ENCODE measurements at places on chromosomes 12 and 14.
A peak's percentile ranks its signal among the peaks of the same experiment; 100 is the strongest.

DNA sequence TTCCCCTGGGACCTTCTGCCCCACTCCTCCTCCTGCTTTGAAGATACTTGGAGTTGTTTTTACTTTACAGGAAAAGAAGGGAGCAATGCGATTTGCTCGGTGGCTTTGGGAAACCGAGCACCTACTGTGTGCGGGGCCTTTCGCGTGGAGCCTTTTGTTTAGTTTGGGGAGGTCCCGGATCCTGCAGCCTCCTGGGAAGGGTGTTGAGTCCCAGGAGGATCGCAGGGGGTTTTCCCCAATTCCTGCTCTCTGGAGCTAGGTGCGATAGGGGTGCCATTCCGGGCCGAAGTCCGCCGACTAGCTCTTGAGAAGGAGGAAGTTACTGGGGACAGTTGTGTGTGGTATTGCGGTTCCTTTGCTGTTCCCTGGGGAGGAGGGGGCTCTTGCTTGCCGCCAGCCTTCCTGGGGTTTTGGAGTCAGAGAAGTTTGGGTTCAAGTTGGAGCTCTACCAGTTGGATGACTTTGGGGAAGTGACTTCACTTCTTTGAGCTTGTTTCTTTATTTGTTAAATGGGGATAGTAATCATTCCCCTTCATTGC, 1.1 kb downstream of the BRI3BP start:
- no peak for DNase-seq

GRCh38 chr14:103428723-103429556, 43.7 kb downstream of the MARK3 start:
- DNase-seq: no peak

DNA sequence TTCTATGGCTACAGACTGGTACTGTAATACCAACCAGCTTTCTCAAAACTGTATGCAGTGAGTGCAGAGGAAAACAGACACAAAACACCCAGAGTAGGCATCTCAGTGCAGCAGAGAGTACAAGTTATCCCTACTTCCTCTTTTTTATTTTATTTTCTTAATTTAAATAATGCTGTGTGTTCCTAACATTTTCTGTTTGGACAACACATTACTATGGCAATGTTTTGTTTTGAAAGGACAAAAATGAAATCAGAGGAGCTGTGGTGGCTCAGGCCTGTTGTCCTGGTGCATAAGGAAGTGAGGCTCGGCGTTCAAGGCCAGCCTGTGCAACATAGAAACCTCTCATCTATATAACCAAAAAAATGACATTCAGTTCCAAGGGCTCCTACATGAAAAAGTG, 33.7 kb upstream of the SELPLG start:
- no peak for DNase-seq

- DNase-seq: no peak
These were observed 573 bp downstream of the CKB start for GRCh38 chr14:103521951-103522563.

DNA sequence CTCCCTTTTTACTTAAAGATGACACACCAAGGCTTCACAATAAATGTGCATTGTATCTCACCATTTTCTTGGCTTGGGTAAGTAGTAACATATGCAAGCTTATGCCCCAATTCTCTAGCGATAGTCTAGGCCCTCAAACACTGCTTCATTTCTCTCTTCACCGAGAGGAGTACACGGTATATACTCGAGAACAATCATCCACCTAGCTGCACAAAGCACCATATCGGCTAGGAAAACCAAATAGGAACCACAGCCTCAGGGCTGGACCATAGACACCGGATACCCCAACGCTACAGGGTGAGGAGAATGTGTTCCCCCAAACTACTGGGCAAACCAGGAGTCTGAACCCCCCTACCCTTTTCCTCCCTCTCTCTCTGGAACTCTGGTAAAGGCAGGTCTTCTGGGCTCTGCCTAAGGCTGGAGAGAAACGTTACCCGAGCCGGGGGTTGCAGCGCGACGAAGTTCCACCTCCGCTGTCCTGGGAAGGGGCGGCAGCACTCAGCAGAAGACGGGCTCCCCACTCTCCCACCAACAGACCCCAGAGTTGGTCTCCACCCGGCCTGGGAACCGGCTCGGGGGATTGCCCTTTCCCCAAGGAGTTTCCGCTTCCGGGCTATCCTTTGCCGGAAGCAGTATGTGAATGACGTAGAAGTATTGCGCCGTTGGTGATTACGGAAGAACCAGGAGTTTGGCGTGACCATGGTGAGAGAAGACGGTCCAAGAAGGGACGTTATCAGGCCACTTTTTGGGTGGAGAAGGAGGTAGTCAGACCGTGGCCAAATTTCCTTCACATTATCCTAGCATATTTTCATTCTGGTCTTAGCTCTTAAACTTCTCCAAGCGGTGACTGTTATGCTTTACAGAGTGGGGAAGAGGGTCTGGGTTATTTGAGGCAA, at the start of the genes AREL1 and FCF1:
Gene AREL1 (minus strand): TSS at position 582 of the 896 bp plus-strand sequence. CDS start 27,465 bp downstream, outside the sequence.
Gene FCF1 (plus strand): TSS at position 646 of the 896 bp plus-strand sequence. CDS start 54 bp downstream, at position 700.
- peak; percentile 93 for DNase-seq

DNA sequence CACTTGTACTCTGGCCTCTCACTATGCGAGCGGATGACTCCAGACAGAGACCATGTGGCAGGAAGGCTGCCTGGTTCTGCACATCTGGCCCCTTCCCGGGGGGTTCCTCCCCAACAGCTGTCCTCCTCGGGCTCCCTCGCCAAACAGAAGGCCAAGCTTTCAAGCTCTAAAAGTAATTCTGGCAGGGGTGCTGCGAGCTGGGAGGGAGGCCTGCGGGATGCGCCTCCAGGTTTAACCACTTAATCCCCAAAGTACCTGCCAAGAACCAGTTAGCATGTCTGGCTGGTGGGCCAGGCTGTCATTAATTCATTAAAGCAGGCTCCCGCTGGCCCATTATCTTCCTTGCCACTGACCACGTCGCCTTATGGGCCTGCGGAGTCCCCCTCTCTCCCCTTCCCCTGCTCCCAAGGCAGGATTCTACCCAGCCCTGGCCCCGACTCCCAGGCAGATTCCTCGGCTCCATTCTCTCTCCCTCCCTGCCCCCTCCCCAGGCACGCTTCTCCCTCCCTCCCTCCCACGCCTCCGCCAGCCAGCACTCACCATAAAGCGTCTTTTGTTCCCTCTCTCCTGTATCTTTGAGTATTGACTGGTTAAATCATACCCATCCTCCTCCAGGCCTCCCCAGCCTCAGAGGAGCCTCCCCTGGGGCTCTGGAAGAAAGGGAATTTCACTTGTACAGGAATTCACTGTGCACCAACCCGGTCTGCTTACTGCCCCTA, 4.9 kb downstream of the HRK start:
- peak; percentile 72 for DNase-seq

DNA sequence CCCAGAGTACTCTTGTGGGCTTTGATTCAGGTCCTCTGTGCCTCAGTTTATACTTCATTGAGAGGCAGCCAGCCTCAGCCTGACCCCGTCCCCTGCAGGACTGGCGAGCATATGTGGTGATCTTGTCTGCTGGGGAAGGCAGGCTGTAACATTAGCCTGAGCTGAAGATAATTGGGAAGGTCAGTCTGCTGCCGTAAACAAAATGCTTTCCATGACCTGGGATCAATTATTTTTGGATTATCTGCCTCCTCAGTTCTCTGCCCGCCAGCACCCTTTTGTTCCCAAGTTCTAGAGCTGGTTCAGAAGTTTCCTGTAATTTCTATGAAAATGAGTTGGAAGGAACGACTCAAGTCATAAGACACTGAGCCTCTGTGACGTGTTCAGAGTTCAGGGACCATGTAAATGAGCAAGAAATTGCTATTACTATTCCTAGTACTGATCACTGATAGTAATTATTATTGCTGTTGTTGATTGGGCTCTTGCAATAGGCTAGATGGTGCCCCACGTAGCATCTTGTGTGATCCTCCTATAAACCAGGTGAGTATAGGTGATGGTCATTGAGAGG, 4.5 kb downstream of the ORAI1 start:
- DNase-seq: no peak

DNA sequence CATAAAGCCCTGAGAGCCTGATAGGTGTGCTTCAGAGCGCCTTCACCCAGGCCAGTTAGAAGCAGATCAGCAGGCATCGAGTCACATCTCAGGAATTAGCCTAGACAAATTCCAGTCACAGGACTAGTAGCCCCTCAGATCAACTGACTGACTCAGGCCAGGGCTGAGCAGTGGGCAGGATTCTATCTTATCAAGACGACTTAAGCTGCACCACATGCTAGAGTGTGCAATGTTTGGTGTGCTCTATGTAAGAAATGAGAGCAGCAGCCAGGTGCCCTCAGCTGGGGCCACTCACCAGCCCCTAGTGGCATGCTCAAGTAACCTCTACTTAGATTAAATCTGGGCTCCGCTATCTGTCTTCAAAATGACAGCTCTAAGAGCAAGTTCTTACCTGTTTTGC, 19.7 kb upstream of the NGB start:
- no peak for DNase-seq

DNA sequence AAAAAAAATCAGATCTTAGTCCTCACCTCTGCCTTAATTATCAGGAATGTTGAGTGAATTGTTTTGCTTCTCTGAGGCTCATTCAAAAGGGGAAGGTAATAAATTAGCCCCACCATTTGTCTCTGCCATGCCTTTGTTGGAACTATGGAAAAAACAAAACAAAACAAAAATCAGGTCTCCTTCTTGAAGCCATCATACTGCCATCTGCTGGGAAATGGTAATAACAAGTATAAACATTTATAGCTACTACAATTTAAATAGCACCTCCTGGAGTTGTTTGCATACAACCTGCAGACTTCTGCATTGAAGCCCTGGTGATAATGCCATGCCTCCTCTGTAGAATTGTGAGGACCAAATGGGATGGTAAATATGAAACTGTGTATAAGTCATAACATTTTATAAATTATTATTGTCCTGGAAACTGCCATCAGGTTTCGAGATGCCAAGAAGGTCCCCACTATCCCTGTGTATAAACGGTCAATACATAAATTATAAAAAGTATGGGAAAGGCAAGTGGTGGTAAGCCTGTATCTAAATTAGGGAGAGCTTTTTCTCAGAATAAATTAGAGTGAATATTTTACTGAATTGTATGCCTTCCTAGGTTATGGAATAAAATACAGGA, 87.2 kb upstream of the FGD4 start:
- DNase-seq: peak; percentile 34

- no peak for DNase-seq
These were observed 6.8 kb downstream of the NTF3 start for GRCh38 chr12:5438671-5439200.

GRCh38 chr12:100566887-100567637, 6.4 kb upstream of the GAS2L3 start:
- DNase-seq: no peak

- DNase-seq: no peak
These were observed 103.6 kb downstream of the FIGNL2 start for GRCh38 chr12:51744957-51745356.

DNA sequence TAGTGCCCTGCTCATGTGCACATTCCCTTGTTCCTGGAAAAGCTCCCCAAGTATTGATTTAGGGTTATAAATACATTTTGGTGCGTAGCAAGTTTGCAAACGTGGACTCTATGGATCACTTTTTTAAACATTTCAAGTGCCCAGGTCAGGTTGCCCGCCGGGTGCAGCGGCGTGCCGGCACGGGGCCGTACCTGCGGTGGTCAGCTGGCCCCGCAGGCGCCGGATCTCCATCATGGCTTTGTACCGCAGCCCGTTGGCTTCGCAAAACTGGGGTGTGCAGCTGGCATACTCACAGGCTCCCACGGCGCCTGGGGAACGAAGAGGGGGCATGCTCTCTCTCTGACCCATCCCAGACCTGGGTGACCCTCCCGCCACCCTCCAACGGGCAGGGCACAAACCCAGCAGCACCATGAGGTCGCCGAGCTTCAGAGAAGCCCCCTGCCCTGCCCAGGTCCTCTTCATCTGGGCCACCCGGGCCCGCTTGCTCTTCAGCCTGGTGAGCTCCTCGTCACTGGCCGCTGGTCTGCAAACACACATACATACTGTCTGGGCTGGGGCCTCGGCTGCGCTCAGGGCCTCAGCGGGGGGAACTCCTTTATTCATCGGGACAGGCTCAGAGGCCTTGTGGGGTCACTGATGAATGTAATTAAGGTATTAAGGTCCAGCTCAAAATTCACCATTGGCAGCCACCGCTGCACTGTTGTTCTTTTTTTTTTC, 35.1 kb downstream of the DHX37 start:
- DNase-seq: no peak

- no peak for DNase-seq
These were observed 31.0 kb upstream of the SLC38A1 start for GRCh38 chr12:46299851-46300250.

DNA sequence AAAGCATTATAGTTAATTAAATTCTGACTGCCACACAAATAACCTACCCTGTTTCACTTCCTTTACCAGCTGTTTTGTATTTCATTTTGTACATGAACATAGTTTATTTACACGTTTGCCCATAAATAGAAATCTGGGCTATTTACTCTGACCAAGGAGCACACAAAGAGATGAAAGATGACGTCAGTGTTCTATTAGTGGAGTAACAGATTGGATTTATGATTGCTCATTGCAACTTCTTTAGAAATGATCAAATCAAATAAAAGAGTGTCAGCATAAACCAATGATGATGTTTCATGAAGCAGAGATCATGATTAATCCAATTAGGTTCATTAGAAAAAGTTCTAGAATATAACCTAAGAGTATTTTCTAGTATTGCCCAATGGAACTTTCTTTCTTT, 12.0 kb upstream of the RTL1 start:
- no peak for DNase-seq

DNA sequence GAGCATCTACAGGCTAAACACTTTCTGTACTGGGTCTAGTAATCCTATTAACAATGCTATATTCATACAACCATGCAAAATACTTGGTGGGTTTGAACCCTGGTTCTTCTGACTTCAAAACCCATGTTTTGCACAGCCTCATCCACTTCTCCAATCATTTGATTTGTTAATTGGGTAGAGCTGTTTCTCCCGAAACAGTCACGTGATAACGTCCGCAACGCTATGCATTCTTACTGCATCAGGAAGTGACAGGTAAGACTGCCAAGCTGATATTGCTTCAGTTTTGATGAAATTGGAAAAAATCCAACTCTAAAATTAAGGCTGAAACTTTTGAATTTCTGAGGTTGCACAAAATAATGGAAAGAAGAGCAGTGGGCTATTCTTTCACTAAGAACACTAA, 30.4 kb upstream of the RNU6-7 start:
- DNase-seq: no peak

- DNase-seq: no peak
These were observed 222.4 kb upstream of the AMIGO2 start for GRCh38 chr12:47302111-47302671.
